ENCODE measurements at places on chromosomes 7 and 10. TPM values are rescaled to one million over a fixed set of nuclear protein-coding genes. Genes with fewer than 3 reads are reported as not detected.

CTAGE15 gene
- 0.24 TPM for total RNA-seq

DNA sequence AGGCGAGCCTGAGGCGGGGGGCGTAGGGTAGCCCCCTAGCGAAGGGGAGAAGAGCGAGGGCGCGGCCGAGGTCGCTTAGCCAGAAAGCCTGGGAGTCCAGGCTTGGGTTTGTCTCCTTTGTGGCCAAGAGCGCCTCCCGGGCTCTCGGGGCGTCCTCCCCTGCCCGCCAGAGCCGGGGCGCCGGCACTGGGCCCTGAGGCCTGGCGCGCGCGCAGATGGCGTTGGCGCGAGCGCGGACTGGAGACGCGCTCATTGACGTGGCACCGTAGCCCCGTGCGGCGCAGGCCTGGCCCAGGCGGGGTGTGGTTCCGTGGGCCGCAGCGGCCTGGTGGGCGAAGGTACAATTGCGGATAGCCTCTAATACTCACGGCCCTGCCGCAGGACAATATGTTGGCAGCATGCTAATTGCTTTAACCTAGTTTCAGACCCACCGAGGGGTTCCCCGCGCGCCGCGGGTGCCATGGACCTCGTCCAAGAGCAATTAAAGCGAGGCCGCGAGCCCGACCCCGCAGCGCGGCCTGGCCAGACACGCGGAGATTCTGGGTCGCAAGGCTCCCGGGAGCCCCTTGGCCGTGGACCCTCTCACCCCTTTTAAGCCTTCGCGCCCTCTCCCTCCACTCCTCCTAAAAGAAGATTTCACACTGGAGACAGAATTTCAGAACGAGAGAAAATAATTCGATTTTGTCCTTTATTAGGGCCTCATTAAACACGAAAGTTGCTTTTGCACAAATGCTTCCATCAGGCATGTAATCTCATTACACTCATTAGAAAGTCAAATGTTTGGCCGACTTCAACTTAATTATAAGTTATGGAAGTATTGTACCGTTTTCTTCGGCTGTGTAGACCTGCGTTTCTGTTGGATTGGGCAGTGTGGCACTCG, 3.1 kb downstream of the PTF1A start:
- peaks cover 92% of the 10 kb centered on the region for H3K27me3 ChIP-seq
- no peaks in the 10 kb centered on the region for H3K36me3 ChIP-seq
- H3K4me3 ChIP-seq, result no peak overlapping the region
- no peaks in the 10 kb centered on the region for H3K4me1 ChIP-seq
- H3K27ac ChIP-seq, result no peak overlapping the region

LIPM gene
- not detected for total RNA-seq

NEUROG3 gene
- not detected for total RNA-seq

DNA sequence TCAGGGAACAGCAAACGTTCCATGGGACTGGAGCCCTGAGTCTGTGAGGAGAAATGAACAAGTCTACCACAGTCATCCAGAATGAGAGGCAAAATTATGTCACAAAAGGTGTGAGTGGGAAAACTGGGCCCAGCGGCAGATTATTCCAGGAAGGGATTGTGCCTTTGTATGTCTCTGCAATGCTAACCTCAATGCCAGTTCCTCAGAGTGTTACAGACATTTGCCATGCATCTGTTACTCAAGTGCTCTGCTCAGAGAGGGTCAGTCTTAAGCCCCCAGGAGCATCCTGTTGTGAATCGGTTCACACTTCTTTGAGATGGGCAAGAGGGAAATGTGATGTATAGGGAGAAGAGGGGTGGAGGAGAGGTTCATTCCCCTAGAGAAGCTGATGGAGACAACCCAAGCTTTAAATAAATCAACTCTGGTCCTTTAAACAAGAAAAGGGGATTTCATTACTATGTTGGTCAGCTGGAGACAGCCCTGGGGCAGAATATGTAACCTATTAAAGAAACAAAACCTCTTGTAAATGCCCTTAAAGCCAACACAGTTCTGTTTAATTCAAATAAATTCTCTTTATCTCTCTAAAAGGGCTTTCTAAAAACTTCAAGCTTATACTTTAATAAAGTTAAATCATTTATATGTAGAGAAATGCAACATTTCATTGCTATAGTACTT, 85.9 kb upstream of the GRB10 start:
- H3K36me3 ChIP-seq, result no peaks in the 10 kb centered on the region
- H3K4me3 ChIP-seq, result no peak overlapping the region
- no peaks in the 10 kb centered on the region for H3K4me1 ChIP-seq
- no peaks in the 10 kb centered on the region for H3K27me3 ChIP-seq

DNA sequence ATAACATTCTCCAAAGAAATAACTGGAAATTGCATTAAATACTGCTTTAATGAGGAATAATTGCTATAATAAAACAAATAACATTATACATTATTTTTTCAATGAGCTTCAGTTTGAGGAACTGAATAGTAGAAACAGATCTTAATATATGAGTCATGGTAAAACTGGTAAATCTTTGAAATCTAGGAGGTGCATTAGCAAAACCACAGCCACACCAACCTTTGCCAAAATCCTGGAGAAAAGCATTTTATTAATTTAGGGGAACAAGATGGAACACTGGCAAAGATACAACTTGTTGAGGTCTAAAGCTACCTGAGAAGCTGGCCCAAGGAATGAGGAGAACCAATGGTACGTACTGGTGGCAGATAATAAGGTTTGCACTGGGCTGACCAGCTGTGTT, 5.4 kb upstream of the ASL start:
- H3K4me3 ChIP-seq, result no peak overlapping the region
- H3K27ac ChIP-seq, result no peak overlapping the region
- DNase-seq, result no peak
- peaks cover 4% of the 10 kb centered on the region for H3K4me1 ChIP-seq

NEUROD6 gene
- not detected for total RNA-seq

GRCh38 chr10:122665946-122666345, 33.7 kb downstream of the C10orf120 start:
- no peak overlapping the region for H3K27ac ChIP-seq
- H3K27me3 ChIP-seq, result no peaks in the 10 kb centered on the region
- DNase-seq, result no peak
- H3K4me1 ChIP-seq, result no peaks in the 10 kb centered on the region

ZNF789 gene
- total RNA-seq, result 10.3 TPM

DNA sequence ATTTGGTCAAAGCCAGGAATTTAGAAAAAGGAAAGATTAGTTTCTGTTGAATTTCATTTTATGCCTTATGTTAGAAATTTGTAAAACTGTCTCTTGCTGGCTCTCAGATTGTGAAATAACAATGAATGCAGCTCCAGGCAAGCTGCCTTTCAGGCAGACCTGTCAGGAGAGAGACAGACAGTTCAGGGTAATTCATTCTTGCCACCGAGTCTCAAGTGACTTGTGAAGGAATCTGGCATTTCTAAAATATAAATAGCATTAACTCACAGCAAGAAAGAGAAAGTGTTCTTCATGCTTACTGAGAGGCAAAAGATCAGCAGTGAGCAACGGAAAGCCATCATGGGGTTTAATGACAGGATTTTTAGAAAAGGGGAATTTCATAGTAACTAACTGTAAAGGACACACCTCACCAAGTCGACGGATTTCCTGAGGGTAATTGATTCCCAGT, 442.3 kb upstream of the AKR1E2 start:
- no peaks in the 10 kb centered on the region for H3K27me3 ChIP-seq
- H3K36me3 ChIP-seq, result no peaks in the 10 kb centered on the region
- H3K27ac ChIP-seq, result no peak overlapping the region
- DNase-seq, result no peak

NPC1L1 gene
- under 0.01 TPM for total RNA-seq

DNA sequence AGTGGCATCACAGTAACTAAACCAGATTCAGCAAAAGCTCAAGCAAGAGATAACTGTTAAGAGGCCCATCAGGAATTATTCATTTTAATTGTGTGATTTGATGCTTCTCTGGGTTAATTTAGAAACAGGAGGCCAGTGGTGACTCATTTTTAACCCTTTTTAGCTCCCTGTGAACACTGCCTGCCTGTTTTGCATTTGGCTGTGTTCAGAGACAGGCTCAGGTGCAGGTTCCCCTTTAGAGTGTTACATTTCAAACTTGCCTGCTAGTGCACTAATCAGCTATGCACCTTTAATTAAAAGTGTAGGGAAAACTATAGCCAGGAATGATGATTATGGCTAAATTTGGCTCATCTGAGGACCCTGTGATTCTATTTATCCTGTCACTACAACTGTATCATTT, 6.5 kb downstream of the STAMBPL1 start:
- H3K27me3 ChIP-seq, result no peaks in the 10 kb centered on the region
- H3K4me3 ChIP-seq, result no peak overlapping the region
- peaks cover 4% of the 10 kb centered on the region for H3K4me1 ChIP-seq
- H3K36me3 ChIP-seq, result no peaks in the 10 kb centered on the region
- no peak for DNase-seq

DNA sequence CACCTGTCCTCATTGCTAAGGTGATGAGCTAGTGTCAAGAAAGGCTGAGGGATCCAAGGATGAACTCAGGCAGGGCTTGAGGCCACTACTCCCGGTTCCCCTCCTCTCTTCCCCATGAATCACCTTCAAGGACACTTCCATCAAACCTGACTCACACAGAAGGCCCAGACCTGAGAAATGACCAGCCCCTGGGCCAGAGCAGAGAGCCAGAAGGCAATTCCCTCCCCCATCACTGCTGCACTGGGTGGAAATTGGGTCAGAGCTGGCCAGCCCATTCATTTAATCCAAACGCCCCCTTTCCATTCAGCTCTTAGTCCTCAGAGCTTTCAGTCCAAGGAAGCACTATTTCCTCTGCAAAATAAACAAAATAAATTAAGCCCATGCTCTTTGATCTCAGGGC, 182.0 kb downstream of the KCNMA1 start:
- H3K4me1 ChIP-seq, result no peaks in the 10 kb centered on the region
- no peaks in the 10 kb centered on the region for H3K27me3 ChIP-seq
- no peaks in the 10 kb centered on the region for H3K36me3 ChIP-seq
- no peak overlapping the region for H3K4me3 ChIP-seq
- no peak for DNase-seq

MINDY4 gene
- 1.5 TPM for total RNA-seq

- peaks cover 15% of the 10 kb centered on the region for H3K4me1 ChIP-seq
- no peaks in the 10 kb centered on the region for H3K27me3 ChIP-seq
- no peaks in the 10 kb centered on the region for H3K36me3 ChIP-seq
- DNase-seq, result no peak
- H3K4me3 ChIP-seq, result no peak overlapping the region
These were observed 44.0 kb upstream of the VDAC2 start for GRCh38 chr10:75166623-75166972.

DNA sequence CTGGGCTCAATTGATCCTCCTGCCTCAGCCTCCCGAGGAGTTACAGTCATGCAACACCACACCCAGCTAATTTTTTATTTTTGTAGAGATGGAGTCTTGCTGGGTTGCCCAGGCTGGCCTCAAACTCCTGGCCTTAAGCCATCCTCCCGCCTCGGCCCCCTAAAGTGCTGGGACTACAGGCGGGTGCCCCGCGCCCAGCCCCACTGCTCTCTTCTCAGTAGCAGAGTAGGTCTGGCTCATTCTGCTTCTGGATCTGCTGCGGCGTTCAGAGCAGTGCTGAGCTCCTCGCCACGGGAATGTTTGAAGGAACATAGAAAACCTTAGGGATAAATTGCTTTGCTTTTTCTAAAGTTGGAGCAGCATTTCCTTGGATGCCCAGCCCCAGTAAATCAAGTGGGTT, 27.4 kb downstream of the WIPI2 start:
- DNase-seq, result no peak
- no peak overlapping the region for H3K27ac ChIP-seq
- no peak overlapping the region for H3K4me3 ChIP-seq
- H3K27me3 ChIP-seq, result no peaks in the 10 kb centered on the region

GRCh38 chr10:12213621-12214020, 17.6 kb downstream of the CDC123 start:
- no peak overlapping the region for H3K4me3 ChIP-seq
- peaks cover 20% of the 10 kb centered on the region for H3K36me3 ChIP-seq
- H3K27me3 ChIP-seq, result no peaks in the 10 kb centered on the region
- no peak overlapping the region for H3K27ac ChIP-seq

SPDYE11 gene
- total RNA-seq, result not detected

GRCh38 chr10:17882557-17882956, 69.2 kb upstream of the SLC39A12 start:
- no peaks in the 10 kb centered on the region for H3K4me1 ChIP-seq
- H3K36me3 ChIP-seq, result no peaks in the 10 kb centered on the region
- no peak overlapping the region for H3K27ac ChIP-seq

WEE2 gene
- total RNA-seq, result 0.05 TPM

VAX1 gene
- total RNA-seq, result not detected

CHST3 gene
- 5.9 TPM for total RNA-seq

HPS1 gene
- total RNA-seq, result 22.1 TPM

ZMIZ1 gene
- total RNA-seq, result 7.4 TPM

- DNase-seq, result no peak
- no peaks in the 10 kb centered on the region for H3K27me3 ChIP-seq
- no peak overlapping the region for H3K27ac ChIP-seq
These were observed 18.7 kb upstream of the ZNF488 start for GRCh38 chr10:47402641-47403301.

GRCh38 chr7:2106924-2107323, 125.8 kb downstream of the MAD1L1 start:
- no peak overlapping the region for H3K4me3 ChIP-seq
- H3K36me3 ChIP-seq, result peaks cover 16% of the 10 kb centered on the region
- peaks cover 11% of the 10 kb centered on the region for H3K4me1 ChIP-seq
- no peak overlapping the region for H3K27ac ChIP-seq

DNA sequence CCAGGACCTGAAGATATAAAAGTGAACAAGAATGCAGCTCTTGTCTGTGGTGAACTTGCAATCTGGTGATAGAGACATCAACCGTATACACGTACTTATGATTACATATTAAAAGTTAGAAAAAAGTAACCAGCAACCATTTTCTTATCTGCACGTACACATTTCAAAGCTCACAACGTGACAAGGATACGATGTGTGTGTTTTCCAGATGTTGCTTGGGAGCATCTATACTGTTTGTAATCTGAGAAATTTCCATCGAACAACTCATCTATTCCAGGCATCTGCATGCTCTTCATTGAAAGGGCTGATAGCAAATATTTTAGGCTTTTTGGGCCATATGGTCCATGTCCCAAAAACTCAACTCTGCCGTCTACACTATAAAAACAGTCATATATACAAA, 23.3 kb downstream of the MALRD1 start:
- H3K4me1 ChIP-seq, result no peaks in the 10 kb centered on the region
- H3K4me3 ChIP-seq, result no peak overlapping the region
- no peaks in the 10 kb centered on the region for H3K27me3 ChIP-seq
- H3K36me3 ChIP-seq, result no peaks in the 10 kb centered on the region

DNA sequence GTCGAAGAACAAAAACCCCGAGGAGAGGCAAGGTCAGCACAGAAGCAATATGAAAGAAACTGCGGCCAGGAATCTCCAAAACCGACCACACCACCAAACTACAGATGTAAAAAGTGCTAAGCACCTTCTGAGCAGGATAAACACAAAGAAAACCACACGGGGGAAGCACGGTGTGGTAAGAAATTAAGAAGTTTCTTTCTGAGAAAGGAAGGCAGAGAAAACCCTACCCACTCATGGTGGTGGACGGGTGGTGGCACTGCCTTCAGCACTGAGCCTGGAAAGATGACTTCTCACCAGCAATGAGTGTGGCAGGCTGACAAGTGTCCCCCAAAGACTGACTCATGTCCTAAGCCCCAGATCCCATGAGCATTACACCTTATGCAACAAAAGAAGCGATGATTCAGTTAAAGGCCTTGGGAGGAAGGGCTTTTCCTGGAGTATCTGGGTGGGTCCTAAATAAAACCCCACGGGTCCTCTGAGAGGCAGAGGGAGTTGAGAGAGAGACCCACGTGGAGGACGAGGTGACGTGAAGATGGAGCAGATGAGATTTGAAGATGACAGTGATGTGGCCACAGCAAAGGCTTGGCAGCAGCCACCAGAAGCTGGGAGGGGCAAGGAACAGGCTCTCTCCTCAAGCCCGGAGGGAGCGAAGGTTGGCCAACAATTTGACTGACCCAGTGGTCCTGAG, 124.9 kb downstream of the DLG5 start:
- H3K27ac ChIP-seq, result no peak overlapping the region
- no peaks in the 10 kb centered on the region for H3K27me3 ChIP-seq
- H3K36me3 ChIP-seq, result no peaks in the 10 kb centered on the region
- no peak for DNase-seq
- no peak overlapping the region for H3K4me3 ChIP-seq

All from thymus (tissue), 14 donors.